H7 (cell line): ENCODE measurements at places on chromosomes 12 and 14. TPM values are rescaled to one million over a fixed set of nuclear protein-coding genes. Genes with fewer than 3 reads are reported as not detected.

Gene RFX4
- total RNA-seq = 0.83 and 1.1 TPM in 2 replicates

Gene LBHD2
- total RNA-seq = not detected in 2 replicates

Gene OASL
- not detected in 2 replicates for total RNA-seq

Gene CCDC196
- not detected in 2 replicates for total RNA-seq

Gene FAM181A
- total RNA-seq = not detected in 2 replicates

Gene ADAMTS20
- 0.81 and 0.90 TPM in 2 replicates for total RNA-seq

Gene TGM1
- 0.21 and 3.1 TPM in 2 replicates for total RNA-seq

Gene LRRC10
- not detected in 2 replicates for total RNA-seq

Gene TBC1D30
- total RNA-seq = 0.62 and 1.4 TPM in 2 replicates

Gene PPP4R4
- total RNA-seq = 2.3 and 3.0 TPM in 2 replicates

Gene KNTC1
- 64.5 and 117 TPM in 2 replicates for total RNA-seq

Gene CD163
- 0.14 TPM in 1 of 2 replicates, not detected in the other for total RNA-seq

Gene MDM2
- 40.6 and 48.3 TPM in 2 replicates for total RNA-seq

Gene KRT71
- total RNA-seq = not detected in 2 replicates

Gene PMEL
- 28.4 and 38.1 TPM in 2 replicates for total RNA-seq

Gene LRP1-AS
- not detected in 2 replicates for total RNA-seq

Gene PDZRN4
- 0.17 and 0.37 TPM in 2 replicates for total RNA-seq

Gene ZNF384
- 34.4 and 40.3 TPM in 2 replicates for total RNA-seq

DNA sequence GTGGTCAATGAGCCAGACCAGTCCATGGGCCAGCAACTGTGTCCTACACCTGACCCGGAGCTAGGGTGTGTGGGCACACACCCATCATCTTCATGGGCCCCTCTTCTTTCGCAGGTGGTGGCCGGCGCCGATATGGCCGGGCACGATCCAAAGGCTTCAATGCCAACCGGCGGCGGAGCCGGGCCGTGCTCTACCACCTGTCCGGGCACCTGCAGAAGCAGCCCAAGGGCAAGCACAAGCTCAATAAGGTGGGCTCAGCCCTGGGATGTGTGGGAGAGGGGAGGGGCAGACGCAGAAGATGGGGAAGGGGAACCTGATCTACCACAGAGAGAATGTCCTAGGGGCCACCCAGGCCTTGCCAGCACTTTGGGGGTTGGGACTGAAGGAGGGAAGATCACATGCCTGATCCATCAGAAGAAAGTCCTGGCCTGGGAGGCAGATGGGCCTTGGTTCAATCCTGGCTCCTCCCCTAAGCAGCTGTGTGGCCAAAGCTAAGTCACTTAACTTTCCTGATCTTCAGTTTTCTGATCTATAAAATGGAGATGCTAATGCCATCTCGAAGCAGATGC, 3.8 kb downstream of the KCNH3 start:
- DNase-seq = peak; percentile 48

- no peak for DNase-seq
Observed at GRCh38 chr12:119157978-119158377, 20.8 kb upstream of the HSPB8 start.

- no peak for DNase-seq
Observed at GRCh38 chr12:25320123-25321006, 69.6 kb upstream of the KRAS start.

- DNase-seq = peak; percentile 34
Observed at GRCh38 chr14:62162998-62163589, 400.9 kb downstream of the SNAPC1 start.

GRCh38 chr12:71950819-71951218, 12.2 kb downstream of the TPH2 start:
- no peak for DNase-seq

GRCh38 chr12:100058482-100059029, 73.8 kb upstream of the ANKS1B start:
- DNase-seq = no peak

DNA sequence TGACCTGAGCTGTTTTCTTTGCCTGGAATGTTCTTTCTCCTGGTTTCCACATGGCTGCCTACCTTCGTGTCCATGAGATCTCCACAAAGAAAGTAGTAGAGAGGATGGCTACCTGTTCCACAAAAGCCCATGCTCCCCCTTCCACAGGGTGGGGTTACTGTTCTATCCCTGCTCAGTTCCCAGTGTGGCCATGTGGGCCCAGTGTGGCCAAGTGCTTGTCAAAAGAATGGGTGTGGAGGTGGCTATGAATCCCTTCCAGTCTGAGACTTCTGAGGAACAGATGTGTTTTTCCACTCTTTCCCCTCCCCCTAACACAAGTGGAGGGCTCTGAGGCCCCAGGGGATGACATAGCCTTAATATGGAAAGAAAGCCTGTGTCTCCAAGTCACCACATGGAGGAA, 26.2 kb upstream of the HSP90B1 start:
- no peak for DNase-seq

GRCh38 chr12:120092551-120093335, 23.8 kb downstream of the RAB35 start:
- DNase-seq = peak; percentile 74

GRCh38 chr12:100216337-100216736, 15.7 kb downstream of the ACTR6 start:
- DNase-seq = no peak

DNA sequence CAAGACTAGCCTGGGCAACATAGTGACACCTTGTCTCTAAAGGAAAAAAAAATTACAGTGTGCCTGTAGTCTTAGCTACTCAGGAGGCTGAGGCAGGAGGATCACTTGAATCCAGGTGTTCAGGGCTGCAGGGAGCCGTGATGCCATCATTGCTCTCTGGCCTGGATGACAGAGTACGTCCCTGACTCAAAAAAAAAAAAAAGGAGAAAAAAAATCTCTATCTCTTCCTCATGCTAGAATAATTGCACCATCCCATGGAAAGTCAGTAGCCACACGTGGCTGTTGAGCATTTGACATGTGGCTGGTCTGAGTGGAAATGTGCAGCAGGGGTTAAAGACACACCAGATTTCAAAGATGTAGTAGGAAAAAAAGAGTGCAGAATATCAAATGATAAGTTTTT, 3.8 kb downstream of the RILPL1 start:
- no peak for DNase-seq

- no peak for DNase-seq
Observed at GRCh38 chr14:28769276-28769880, 2.8 kb downstream of the FOXG1 start.

DNA sequence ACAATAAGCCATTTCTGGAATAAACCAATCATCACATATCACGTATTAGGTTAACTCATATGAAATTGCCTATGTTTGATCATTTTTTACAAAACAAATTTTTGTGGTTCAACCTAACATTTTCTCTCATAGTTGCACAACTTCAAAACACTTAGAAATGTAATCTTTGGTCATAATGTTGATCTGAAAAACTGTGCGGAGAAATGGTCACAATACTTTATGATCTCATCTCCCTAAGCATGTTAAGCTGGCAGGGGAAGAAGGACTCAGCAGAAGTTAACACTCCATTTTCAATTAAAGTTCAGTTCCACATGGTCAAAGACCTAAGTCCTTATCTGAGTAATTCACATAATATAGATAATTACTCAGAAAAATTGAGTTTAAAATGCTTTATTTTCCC, 194.8 kb downstream of the CAPZA3 start:
- DNase-seq = no peak

GRCh38 chr12:109432842-109433304, 44.2 kb downstream of the KCTD10 start:
- peak; percentile 74 for DNase-seq

DNA sequence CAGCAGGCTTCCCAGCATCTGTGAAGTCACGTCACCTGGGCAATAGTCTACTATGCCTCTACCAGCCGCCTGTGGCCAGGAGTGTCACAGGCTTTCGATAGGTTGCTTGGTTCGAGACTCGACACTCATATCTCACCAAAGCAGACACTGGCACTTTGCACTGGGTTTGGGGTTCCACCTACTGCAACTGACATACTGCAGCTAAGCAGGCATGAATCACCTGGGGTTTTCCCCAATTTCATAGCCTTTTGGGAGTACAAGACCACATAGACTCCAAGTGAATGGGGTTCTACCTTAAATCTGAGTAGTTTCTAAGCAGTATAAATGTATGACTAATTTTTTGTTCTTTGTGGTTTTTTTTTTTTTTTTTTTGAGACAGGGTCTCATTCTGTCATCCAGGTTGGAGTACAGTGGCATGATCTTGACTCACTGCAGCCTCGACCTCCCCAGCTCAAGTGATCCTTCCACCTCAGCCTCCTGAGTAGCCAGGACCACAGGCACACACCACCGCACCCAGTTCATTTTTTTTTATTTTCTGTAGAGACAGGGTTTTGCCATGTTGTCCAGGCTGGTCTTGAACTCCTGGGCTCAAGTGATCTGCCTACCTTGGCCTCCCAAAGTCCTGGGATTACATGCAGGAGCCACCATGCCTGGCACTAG, 32.1 kb downstream of the DMAC2L start:
- DNase-seq = no peak

- no peak for DNase-seq
Observed at GRCh38 chr14:88473791-88474190, 81.0 kb downstream of the PTPN21 start.

GRCh38 chr12:55946553-55946952, 15.6 kb downstream of the DGKA start:
- DNase-seq = no peak

DNA sequence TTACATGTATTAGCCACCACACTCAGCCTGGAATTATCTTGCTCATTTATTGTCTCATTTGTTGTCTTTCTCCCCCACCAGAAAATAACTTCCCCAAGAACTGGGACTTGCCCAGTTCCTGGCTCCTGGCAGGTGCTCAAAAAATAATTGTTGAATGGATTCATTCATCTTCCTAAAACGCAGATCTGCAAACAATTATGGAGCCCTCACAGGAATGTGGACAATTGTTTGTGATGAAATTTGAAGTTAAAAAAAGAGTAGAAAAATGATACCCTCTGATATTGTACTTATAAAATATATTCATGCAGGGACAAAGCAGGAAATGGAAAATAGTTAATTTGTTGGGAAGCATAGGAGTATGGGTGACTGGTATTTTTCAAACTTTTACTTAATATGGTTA, 60.7 kb upstream of the MAP1LC3B2 start:
- no peak for DNase-seq

GRCh38 chr12:46946137-46946536, 120.3 kb upstream of the SLC38A4 start:
- DNase-seq = no peak

DNA sequence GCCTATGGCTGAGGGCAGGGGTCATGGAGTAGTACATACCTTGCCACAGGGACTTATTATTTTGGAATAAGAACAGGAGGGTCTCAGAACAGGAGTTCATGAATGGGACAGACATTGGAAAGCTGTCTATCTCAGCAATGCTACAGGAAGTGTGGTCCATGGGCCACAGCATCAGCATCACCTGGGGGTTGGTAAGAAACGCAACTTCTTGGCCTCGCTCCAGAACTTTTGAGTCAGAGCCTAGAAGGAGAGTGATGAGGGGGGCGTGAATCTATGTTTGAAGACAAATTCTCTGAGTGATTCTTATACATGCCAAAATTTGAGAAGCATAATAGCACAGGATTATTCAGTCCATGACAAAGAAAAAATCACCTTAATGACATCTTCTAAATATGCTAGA, 156.6 kb downstream of the RPAP3 start:
- DNase-seq = no peak

GRCh38 chr12:95102916-95103671, 29.7 kb upstream of the NR2C1 start:
- no peak for DNase-seq

GRCh38 chr14:20857630-20858261, 33.4 kb upstream of the RNASE3 start:
- peak; percentile 69 for DNase-seq

GRCh38 chr12:12885096-12885792, 6.1 kb upstream of the GPRC5A start:
- DNase-seq = peak; percentile 78

GRCh38 chr14:106844608-106845285, 1318.4 kb downstream of the TMEM121 start:
- DNase-seq = peak; percentile 24

DNA sequence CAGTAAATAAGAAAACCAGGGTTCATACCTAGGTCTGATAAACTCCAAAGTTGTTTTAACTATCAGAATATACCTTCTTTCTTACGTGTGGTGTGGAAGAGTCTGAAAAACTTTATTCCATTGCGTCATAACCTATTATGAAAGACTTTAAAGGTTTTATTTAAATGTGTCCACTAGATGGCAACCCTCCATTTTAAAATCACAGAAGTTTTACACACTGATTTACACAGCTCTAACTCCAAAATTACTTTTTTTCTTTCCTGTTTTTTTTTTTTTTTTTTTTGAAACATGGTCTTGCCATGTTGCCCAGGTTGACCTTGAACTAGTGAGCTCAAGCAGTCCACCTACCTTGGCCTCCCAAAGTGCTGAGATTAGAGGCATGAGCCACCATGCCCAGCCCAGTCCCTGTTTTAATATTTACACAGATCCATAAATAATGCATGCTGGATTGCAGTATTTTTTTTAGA, 17.3 kb upstream of the TMPRSS12 start:
- DNase-seq = no peak

DNA sequence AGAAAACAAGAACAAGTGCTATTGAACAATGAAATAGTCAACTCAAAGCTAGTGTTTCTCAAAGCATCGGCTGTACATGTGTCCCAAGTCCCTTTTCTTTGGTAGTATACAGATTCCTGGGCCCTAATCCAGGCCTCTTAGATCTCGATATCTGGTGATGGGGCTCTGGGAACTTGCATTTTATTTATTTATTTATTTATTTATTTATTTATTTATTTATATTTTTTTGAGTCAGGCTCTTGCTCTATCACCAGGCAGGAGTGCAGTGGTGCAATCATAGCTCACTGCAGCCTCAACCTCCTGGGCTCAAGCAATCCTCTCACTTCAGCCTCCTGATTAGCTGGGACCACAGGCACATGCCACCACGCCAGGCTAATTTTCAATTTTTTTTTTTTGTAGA, 17.1 kb downstream of the SYNDIG1L start:
- DNase-seq = peak; percentile 10

GRCh38 chr14:35223927-35224326, 68.3 kb upstream of the PSMA6 start:
- DNase-seq = no peak

- no peak for DNase-seq
Observed at GRCh38 chr12:94972795-94973194, 30.7 kb downstream of the NDUFA12 start.

DNA sequence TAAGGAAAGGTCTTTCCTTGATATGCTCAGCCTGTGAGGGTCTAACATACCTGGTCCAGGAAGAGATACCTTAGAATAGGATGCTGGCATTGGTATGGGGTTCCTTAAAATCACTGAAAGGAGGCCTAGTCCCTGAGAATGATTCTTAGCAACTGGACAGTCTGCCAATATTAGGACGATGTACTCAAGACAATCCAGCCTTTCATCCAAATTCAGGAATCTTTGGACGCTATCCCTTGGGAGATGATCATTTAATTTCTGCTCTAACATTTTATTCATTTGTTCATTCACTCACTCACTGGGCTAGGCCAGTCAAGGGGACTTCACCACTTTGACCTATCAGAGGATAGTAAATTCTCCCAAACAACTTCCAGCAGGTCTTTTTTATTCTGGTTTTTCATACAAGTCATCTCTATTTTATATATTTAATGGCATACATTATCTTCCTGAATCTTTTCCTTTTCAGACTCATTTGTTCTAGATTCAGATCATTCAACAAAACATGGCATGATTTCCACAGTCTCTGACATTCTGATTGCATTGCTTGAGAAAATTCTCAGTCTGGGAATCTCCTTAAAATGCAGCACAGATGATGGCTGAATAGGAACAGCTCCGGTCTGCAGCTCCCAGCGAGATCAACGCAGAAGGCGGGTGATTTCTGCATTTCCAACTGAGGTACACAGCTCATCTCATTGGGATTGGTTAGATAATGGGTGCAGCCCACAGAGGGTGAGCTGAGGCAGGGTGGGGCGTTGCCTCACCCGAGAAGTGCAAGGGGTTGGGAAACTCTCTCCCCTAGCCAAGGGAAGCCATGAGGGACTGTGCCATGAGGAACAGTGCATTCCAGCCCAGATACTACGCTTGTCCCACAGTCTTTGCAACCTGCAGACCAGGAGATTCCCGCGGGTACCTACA, 118.0 kb upstream of the PRICKLE1 start:
- DNase-seq = no peak
